Right renal pelvis (tissue), 4 donors: ENCODE measurements at places on chromosomes 3 and 15. TPM values are rescaled to one million over a fixed set of nuclear protein-coding genes. Genes with fewer than 3 reads are reported as not detected.

Gene NLGN1
- 1.8 TPM for polyA plus RNA-seq

Gene CEP70
- 43.4 TPM for polyA plus RNA-seq

DNA sequence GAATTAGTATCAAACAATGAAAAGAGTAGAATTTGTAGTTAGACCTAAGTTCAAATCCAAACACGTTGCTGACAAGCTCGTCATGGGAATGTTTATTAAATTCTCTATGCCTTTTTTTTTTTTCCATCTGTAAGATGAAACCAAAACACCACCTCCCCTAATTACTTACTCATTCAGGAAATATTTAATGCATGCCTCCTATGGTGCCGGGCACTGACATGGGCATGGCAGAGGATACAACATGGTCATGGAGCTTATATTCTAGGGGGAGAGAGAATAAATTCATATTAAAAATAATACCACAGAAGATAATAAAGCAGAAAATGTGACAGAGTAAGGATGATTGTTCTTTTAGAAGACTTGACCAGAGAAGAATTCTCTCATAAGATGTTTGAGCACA is 215.8 kb downstream of the RYR3 start:
- no peak for DNase-seq

DNA sequence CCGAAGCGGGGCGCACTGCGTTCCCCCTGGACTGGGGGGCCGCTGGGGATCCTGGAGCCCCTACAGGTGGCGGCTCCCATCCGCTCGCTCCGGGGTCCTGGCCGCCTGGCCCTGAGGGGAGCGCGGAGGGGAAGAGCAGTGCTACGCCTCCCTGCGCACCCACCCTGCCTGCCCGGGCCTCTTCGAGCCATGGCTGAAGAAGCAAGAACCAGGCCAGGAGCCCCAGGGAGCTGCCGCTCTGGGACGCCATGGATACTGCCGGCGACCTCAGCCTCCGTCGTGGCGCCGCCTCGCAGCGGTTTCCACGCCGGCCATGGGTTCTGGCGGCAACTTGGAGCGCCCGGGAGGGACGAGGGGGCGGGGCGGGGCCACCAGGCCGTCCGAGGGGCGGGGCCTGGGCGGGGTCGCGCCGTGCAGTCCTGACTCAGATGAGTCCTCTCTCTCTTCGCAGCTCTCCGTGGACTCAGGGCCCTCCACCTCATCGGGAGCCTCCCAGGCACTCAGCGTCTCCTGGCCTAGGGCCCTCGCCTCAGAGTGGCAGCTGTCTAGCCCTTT is 50.9 kb downstream of the MYL3 start:
- DNase-seq: peak; percentile 39

Gene CCR3
- not detected for polyA plus RNA-seq

GRCh38 chr3:101836652-101837598 is 12.4 kb upstream of the NFKBIZ start:
- no peak for DNase-seq

- no peak for DNase-seq
Observed at GRCh38 chr15:89198934-89199333, 22.4 kb downstream of the RLBP1 start.

Gene BLM
- polyA plus RNA-seq: 12.4 TPM

DNA sequence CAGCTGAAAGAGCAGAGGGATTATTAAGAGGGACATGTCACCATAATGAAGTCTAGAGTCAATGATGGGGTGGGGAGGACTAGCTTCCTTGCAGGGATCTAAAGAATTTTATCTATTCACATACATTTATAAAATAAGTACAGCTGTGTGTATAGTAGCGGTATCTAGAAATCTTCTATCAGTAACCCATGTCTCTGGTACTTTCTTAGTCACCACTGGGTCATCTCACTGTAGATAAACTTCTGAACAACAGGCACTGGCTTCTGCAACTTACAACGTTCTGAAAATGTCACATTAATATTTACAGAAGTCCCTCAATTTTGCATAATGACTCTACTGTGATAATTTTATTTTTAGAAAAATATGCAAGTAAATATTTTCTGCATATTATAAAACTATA is 401.7 kb downstream of the TBC1D5 start:
- no peak for DNase-seq

DNA sequence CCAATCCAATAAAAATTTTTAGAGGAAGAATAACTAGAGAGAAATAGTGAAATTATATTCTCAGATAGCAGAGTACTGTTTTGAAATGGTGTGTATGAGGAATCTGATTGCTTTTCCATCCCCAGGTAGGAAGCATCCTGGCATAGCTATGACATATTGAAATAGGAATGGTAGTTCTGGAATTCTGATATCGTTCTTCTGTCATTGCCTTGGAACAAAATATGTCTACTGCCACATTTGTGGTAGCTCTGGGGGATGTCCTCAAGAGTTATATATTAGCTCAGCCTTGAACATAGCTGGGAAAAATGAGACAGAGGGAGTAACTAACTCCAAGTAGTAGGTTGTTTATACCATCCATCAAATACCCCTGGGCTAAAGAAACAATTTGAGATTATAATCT is 950.7 kb downstream of the MCTP2 start:
- no peak for DNase-seq

- DNase-seq: no peak
Observed at GRCh38 chr15:83129791-83130190, 22.3 kb downstream of the TM6SF1 start.

Gene CYFIP1
- polyA plus RNA-seq: 92.3 TPM

DNA sequence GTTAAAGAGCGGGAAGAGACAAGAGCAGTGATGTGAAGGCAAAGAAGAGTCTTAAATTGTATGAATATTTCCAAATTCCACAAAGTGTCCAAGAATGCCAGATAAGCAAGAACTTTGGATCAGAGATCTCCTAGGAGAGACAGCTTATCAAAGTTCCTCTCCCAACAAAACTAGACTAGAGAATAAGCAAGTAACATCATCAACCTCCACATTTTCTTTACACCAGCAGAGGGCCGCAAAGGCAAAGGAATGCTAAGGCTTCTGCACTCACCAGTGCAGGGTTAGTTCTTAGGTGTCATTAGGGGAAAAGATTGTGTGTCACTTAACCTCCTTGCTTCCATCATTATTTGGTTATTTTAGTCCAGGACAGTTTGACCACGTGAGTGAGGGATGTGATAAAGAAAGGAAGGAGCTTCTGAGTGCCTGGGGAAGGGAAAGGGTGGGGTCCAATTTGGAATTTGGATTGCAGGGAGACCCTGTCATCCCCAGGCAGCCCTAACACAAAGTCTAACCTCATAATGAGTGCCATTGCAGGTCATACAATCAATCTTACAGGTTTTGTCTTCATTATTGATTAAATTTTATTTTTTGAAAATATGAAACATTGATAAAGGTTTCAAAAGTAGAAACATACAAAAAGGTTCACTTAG is 7.5 kb upstream of the CMTM6 start:
- peak; percentile 59 for DNase-seq

DNA sequence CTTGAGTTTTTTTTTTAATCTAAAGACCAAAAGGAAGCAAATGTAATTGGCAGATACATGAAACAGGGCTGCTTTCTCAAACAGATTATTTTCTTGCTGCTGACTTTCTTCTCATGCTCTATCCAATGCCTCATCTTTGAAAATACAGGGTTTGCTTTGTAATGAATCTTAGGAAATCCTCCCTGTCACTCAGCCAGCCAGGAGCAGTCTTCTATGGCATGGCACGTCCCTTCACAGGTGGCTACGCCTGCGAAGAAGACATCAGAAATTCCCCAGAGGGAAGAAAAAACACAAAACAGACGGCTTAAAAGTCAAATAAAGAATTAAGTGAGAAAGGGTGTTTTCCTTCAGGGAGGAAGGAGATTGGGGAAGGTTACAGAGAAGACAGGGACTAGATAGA is 242.5 kb downstream of the IGSF11 start:
- DNase-seq: no peak

Gene ZIC4
- 0.05 TPM for polyA plus RNA-seq

- no peak for DNase-seq
Observed at GRCh38 chr3:153484842-153485241, 322.8 kb downstream of the RAP2B start.

DNA sequence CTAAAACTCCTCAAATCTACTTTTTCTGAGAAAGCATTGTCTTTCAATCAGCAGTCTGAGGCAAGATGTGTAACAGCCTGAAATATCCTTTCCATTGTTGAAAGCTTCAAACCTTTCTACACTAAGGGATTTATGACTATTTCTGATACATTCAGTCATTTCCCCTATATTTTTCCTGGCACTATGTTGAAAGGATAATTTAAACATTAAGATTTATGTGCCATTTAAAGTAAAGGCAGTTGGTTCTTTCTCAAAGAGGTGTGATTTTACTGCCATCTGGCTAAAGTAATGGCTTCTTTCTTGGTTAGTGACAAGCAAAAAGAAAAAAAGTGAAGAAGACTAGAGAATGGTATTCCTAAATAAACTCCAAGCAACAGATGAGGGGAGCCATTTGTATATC is 249.6 kb upstream of the COL8A1 start:
- DNase-seq: no peak

DNA sequence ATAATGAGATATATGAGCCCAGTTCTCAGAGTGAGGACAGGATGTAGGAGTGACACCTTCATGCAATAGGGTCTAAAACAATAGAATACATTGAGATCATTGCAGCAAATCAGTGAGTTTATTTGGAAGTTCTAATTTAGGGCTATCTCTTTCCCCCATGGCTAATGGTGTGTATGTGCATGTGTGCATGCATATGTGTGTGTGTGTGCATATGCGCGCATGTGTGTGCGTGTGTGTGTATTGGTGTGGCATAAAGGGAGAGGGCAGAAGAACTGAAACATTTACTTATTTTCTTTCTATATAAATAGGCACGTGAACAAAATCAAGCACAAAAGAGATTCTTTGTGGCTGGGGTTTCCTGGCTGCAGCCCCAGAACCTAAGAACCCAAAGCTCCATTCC is 115.7 kb upstream of the VEPH1 start:
- DNase-seq: no peak

DNA sequence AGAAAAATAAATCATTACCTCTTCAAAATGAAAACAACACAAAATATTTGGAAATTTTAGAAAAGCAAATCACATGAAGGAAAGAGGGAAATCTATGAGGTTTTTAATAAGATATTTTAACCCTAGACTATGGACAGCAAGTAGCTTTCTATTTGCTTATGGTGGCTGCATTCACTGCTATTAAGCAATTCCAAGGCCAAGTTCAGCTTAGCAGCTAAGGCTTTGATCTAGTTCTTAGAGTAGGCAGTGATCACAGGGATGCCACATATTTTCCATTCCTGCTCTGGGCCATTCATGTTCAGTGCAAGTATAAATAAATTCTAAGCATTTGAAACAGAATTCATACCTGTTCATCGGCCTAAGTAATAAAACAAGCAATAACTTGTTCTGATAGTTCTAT is 235.3 kb downstream of the CDIN1 start:
- no peak for DNase-seq

- DNase-seq: no peak
Observed at GRCh38 chr15:96700555-96700954, 370.1 kb downstream of the NR2F2 start.

DNA sequence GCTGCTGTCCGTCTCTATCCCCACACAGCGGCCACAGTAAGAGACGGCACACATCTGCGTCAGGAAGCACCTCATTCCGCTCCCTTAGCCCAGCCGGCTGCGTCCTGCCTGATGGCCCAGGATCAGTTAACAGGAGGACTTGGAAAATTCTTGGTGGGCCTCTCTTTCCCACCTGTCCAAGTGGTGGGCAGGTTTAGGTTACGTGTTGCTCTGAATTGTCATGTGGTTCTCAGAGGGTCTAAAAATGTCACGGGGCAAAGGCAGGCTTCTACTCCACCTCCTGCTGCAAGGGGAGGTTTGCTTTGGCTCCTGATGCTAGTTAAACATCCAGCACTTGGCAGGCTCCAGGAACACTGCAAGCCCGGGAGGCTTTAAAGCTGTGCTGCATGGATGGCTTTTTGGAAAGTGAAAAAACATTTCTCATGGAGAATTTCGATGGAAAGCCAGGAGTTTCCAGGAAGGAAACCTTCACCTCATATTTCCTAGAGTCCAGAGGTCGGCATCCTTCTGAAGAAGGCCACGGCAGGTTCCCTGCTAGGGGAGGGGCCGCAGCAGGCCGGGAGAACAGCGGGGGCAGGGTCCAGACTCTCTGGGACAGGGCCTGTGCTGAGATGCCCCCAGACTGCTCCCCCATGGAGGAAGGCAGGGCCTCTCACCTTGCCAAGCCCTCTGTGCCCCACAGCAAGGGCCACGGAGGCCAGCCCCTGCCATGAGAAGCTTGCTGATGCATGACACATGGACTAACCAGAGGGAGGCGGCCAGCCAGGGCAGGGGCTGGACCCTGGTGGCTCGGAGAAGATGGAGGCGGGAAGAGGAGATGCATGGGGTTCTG is 10.8 kb downstream of the CTSH start:
- peak; percentile 38 for DNase-seq

Gene CCDC54
- polyA plus RNA-seq: 0.10 TPM

Gene RASL12
- polyA plus RNA-seq: 6.1 TPM

GRCh38 chr3:66255865-66256264 is 35.1 kb downstream of the SLC25A26 start:
- DNase-seq: no peak

GRCh38 chr15:48221885-48222284 is 15.8 kb downstream of the SLC12A1 start:
- no peak for DNase-seq

DNA sequence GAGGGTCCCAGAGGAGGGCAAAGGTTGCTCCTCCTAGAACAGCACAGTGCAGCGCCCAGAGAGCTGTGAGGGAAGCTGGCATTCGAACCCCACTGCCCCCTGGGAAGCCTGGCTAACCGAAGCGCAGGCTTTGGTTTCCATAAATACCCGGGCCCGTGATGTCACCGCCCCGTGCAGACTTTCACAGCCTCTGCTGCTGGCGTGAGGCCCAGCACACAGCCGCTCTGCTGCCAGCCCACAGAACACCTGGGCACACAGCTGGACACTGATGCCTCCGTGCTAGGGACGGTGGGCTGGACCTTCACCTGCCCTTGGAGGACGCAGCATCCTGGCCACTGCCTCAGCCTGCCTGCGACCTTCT is 1.0 kb downstream of the IQSEC1 start:
- DNase-seq: no peak

- DNase-seq: no peak
Observed at GRCh38 chr3:48107227-48107626, 81.0 kb downstream of the CDC25A start.

Gene CFAP100
- 0.44 TPM for polyA plus RNA-seq

Gene IGSF10
- polyA plus RNA-seq: 2.1 TPM

DNA sequence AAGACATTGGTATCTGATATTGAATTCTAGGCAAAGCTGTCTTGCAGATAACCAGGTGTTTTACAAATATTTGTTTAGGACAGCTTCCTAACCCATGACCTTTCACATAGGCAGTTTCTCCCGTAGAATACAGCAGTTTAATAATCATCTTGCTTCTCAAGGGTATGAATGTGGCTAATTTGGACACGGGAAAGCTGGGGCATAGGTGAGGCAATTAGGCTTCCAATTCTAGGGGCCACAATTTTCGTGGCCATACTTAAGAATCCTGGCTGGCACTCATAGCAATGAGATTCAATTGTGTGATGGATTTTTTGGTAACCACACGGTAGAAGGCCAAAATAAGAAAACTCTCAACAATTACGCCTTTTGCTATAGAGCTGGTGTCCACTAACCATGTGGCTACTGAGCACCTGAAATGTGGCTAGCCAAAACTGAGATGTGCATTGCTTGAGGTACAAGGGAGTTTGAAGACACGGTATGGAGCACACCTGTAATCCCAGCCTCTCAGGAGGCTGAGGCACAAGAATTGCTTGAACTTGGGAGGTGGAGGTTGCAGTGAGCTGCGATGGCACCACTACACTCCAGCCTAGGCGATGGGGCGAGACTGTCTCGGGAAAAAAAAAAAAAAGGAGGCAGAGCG is 34.4 kb downstream of the TFRC start:
- DNase-seq: no peak

GRCh38 chr15:74133694-74134386 is 3.5 kb downstream of the ISLR2 start:
- DNase-seq: no peak

Gene SAMD7
- polyA plus RNA-seq: not detected

GRCh38 chr3:154361099-154361498 is 36.8 kb upstream of the DHX36 start:
- no peak for DNase-seq
